ENCODE measurements at places on chromosomes 5 and 9. TPM values are rescaled to one million over a fixed set of nuclear protein-coding genes. Genes with fewer than 3 reads are reported as not detected.
A peak's percentile ranks its signal among the peaks of the same experiment; 100 is the strongest.

CA9 gene
- polyA plus RNA-seq: 0.50 TPM

JAKMIP2 gene
- 2.6 TPM for polyA plus RNA-seq

PCDHGC5 gene
- 0.11 TPM for polyA plus RNA-seq

ALDH1A1 gene
- 29.1 TPM for polyA plus RNA-seq

GZMA gene
- 15.9 TPM for polyA plus RNA-seq

- no peak for DNase-seq
Observed at GRCh38 chr9:748861-749497, 92.5 kb upstream of the DMRT1 start.

DNA sequence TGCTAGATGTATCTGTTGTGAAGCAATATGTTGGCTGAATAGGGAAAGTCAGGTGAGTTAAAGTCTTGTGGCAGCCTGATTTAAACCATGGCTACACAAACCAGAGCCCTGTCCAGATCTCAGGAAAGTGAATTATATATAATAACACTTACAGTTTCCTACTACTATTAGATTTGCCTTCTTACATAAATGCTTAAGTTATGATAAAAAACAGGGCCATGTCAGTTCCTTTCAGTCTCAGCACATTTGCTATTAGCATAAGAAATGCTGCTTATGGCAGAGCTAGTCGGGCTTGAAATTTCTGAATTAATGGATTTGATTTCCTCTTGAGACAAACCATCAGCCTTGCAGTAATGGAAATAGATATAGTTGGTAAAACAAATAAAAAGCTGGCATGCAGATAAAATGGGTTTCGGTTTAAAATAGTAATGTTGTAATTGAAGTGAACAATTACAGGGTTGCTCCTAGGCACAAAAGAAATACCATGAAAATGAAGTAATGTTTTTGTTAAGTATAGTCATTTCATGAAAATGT lies 664.2 kb upstream of the ZNF608 start:
- DNase-seq: no peak

- DNase-seq: peak; percentile 39
Observed at GRCh38 chr5:140108093-140109017, 5.6 kb upstream of the PURA start.

DNA sequence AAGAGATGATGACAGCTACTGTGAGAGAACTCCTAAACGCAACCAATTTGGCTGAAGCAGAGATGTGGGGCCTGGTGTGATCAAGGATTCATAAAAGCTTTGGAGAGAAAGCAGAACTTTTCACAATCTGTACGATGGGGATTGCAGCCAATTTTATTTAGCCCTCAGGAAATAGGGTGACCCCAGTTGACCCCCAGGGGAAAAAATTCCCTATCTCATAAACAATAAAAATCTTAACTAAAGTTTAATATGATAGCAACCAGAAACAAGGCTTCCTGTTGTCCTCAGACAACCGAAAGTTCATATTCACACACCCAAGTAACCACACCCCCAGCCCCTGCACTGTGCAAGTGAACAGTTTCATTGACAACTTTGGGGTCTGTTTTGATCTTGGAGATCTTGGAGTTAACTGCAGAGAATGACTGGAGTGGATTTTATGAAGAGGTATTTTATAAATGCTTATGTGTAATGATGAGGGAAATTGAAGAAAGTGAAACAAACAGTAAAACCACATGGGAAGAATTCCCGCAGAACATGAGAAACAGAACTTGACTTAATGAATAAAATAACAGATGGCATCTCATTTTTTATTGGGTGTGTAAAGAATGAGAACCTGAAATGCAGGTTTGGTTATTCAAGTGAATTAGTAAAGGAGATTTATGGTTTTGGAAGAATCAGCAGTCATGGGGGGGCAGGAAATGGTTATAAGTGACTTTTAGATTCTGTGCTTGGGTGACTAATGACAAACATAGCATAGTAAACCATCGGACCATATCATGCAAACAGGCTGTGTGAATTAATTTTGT lies 94.5 kb downstream of the PDE4D start:
- DNase-seq: no peak

GRCh38 chr9:97373331-97373730 lies 38.6 kb upstream of the TDRD7 start:
- DNase-seq: no peak

- DNase-seq: no peak
Observed at GRCh38 chr5:61000887-61001286, 55.9 kb downstream of the NDUFAF2 start.

DNA sequence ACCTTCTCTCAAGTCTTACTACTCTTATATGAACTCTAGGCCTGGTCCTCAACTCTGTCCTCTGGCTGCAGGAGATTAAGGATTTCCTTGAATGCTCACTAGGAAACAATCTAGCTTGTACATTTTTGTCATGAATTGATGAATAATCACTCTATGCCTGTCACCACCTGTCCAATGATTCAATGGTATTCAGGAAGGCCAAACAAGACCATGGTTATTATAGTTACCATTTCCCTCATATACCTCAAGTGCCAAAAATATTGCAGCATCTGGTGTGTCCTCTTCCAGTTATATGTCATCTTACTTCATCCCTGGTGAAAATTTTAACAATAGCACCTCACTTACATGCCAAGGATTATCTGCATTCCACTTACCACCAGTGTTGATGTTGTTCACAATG lies 179.0 kb upstream of the MOCS2 start:
- no peak for DNase-seq

DNA sequence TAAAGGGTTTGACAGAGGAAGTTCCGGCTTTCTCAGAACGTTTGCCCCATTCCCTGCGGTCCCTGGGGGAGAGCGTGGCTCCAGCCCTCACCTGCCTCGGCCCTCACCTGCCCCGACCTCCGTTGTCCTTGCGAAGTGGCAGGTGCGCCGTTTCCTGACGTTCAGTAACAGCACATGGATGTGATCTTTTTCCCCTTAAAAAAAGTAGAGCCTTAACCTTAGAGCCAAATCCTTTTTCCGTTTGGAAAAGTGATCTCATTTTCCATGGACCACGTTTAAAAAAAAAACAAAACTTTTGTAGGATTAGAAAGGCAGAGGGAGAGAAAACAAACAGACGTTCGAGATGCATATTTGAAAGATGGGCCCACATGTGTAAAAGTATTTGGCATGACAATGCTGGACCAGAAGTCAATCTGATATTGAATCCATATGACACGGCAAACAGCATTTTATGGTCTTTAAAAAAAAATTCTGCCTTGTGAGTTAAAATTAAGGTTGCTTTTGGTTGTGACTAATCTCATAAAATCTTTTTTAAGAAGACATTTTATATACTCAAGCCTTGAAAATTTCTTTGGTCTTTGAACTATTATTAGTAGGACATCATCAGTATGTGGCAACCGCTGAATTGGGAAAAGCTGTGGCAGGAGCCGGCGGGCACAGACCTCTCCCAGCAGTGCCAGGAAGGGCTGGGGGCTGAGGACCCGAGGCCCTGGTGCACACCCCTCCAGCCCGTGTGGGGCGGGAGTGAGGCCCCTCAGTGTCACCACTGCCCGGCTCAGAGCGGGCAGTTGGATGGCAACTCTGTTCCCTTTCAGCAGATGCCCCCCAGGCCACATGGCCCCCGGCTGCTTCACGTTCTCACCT lies 42.5 kb upstream of the EXOC3 start:
- DNase-seq: no peak

GRCh38 chr5:32618962-32619361 lies 33.6 kb downstream of the SUB1 start:
- no peak for DNase-seq

Data from thymus (tissue), 14 donors.